ENCODE measurements at places on chromosomes 6 and 20.

DNA sequence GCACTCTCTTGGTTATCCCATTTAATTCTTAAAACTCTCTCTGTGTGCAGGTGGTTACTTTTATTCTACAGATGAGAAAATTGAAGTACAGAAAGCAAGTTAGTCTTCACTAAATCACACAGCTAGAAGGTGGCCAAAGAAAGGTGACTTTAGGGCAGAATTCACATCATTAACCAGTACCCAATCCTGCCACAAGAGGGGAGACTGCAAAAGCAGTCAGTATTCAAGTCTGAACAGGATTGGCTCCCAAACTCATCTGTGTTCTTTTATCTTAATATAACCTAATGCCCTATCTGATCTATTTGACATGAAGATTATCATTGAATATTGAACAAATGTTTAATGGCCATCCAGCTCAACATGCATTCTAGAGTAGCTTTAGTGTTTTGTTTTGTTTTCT, 225.3 kb upstream of the FAM83B start:
- no peak for DNase-seq

GRCh38 chr6:137846772-137847313, 20.2 kb upstream of the TNFAIP3 start:
- peak; percentile 81 for DNase-seq

- DNase-seq, result no peak
Measured at GRCh38 chr20:50649590-50649989, 41.8 kb downstream of the RIPOR3 start.

- DNase-seq, result no peak
Measured at GRCh38 chr6:82397962-82398692, 34.5 kb downstream of the TPBG start.

GRCh38 chr6:62971976-62972658, 239.2 kb upstream of the FKBP1C start:
- DNase-seq, result no peak

- DNase-seq, result no peak
Measured at GRCh38 chr20:17854307-17854903, 114.2 kb downstream of the SNX5 start.

GRCh38 chr6:138107752-138108592, 753 bp upstream of the PERP start:
- no peak for DNase-seq

DNA sequence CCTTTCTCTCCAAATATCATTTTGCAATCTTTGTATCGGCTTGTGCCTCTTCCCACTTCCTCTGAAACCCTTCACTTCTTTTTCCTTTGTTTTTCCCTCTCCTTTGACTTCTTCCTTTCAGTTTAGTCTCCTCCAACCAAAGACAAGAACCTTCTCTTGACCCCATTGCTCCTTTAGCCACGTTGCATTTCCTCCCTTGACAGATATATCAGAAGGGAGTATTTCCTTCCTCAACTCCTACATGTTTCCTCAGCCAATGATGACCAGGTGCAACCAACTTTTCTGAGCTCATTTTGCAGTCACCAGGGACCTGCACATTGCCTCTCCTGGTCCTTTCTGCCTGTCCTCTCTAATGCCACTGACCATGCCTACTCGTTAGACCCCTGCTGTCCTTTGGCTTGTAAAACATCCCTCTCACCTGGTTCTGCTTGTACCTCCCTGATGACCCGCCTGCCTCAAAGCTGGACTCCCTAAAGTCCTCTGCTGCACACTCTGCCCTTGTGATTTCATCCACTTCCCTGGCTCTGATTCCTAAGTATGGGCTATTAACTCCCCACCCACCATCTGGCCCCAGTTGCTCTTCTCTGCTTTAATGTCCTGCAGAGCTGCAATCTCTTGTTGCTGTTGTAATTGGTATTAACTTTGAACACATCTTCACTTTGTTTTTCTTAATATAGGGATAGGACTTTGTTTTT, 27.4 kb downstream of the SLC22A16 start:
- no peak for DNase-seq

DNA sequence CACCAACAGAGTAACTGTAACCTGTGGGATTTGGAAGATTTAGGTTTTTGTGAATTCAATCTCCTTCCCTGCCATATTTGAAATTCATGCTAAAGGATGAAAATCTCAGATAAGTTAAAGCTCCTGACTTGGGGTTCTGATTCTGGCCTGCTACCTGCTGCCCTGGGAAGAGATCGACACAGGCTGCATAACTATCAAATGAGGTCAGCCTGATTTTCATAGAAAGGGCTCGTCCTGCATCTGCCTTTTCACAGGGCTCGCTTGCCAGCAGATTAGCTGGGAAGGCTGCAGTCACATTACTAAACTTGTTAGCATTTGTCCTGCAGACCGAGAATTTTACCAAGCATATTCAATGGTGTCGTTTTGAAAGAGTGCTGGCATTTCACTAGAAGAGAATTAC, 14.6 kb downstream of the GCLC start:
- no peak for DNase-seq

DNA sequence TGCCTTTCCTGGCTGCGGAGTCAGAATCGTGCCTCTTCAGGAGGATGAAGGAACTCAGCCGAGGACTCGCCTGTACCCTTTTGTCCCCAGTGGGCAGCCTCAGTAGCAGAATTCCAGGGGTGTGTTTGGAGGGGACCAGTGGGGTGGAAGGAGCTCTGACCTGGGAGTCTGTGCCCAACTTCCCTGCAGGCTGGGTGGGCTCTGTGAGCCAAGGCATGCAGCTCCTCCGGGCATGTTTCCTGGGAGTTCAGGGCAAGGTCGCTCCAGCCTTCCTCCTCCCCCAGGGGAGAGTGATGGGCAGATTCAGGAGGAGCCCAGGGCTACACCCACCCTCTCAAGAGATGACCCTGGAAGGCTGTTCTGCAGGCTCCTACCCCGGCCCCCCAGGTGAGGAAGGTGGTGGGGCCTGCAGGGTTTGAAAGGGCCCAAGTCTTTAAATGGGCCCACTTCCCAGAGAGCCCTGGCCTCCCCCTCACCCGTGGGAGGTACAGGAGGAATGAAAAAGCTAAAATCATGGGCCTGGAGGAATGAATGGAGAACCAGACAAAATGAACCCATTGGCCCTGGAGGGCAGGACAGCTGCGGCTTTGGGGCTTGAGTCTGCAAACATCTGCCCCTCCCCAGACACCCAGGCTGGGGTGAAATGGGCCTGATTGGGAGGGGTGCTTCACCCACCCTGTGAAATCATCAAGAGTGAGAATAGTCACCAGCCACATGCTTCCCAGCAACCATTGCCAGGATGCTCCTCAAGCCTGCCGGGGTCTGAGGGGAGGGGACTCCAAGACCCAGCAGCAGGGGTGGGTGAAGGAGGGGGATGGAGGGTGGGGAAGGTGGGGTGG, 77.6 kb upstream of the PMEPA1 start:
- no peak for DNase-seq

- DNase-seq, result no peak
Measured at GRCh38 chr20:10798811-10799210, 125.0 kb upstream of the JAG1 start.

DNA sequence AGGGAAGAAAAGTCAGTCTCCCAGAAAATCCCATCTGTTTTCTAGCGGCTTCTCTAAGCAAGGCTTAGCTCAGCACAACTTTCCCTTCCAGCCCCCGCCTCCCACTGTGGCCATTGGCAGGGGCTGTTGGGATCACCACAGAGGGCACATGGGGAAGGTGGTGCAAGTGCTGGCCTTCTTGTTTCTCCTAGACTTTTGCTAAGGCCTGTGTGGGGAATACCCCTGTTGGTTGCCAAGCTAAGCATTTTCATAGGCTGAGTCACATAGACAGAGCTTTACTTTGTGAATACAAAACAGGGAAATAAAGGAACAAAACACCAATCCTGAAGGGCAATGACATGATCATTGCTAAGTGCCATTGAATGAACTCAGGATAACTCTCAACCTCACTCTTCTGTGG, 32.4 kb upstream of the TIAM2 start:
- no peak for DNase-seq

DNA sequence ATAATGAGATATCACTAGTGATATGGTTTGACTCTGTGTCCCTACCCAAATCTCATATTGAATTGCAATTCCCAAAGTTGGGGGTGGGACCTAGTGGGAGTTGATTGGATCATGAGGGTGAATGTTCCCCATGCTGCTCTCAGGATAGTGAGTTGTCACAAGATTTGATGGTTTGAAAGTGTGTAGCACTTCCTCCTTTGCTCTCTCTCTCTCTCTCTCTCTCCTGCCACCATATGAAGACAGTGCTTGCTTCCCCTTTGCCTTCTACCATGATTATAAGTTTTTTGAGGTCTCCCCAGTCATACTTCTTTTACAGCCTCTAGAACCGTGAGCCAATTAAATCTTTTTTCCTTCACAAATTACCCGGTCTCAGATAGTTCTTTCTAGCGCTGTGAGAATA, 1002.0 kb upstream of the ADGRB3 start:
- no peak for DNase-seq

DNA sequence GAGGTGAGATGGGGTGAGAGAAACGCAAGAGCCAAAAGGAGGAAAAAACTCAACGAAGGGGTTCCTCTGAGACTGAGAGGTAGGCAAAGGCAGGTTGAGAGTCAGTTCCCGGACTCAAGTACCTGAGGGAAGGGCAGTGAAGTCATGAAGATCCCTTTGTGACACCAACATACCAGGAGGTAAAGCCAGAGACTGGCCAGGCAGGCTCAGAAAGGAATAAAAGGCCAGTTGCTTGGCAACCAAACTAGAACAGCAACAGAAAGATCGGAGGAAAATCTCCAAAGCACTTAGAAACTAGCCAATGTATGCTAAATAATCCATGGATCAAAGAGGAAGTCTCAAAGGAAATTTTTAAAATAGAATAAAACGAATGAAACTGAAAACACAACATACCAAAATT, 209.8 kb upstream of the PROKR2 start:
- DNase-seq, result no peak

GRCh38 chr6:33632558-33633039, 11.5 kb downstream of the ITPR3 start:
- peak; percentile 46 for DNase-seq

DNA sequence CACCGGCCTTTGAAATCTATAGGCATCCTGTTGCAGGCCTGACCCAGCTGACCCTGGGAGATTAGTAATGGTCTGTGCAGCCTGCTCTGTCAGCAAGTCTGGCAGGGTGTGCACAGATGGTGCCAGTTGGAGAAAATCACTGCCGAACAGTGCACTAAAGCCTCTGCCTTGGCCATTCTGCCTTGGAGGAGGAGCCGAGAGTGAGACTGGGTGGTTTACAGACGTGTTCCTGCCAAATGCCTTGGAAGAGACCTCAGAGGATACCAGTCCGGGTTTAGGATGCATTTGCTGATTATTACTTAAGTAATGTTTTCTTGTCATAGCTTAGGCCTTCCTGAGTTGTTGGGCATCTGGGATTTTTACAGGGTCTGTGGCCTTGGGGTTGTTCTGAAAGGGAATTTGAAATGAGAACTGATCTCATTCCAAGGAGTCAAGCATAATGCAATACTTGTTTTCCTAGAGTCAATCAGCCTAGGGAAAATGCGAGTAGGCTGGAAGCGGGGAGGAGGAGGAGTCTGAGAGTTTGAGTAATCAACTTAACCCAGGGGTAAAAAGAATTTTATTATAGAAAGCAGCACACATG, 292.1 kb downstream of the SOX4 start:
- DNase-seq, result no peak

GRCh38 chr6:106659859-106660258, 30.5 kb downstream of the QRSL1 start:
- DNase-seq, result no peak

GRCh38 chr6:22363714-22364239, 66.9 kb upstream of the PRL start:
- DNase-seq, result no peak

DNA sequence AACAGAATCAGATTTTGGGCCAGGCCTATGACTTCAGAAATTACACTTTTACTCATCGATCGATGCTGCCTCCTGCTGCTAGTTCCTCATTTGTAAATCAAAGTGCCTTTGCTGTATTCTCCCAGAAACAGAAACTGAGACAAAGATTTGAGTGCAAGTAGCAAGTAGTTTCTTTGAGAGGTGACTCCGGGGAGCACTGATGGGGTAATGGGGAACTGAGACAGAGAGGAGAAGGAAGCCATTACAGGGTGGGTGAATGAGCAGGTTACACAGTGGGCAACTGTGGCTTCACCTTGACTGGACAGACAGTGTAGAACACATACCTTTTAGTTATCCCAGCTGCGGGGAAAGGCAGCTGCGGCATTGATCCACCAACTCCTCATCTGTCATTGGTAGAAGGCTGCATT, 9.7 kb upstream of the CD40 start:
- peak; percentile 36 for DNase-seq

DNA sequence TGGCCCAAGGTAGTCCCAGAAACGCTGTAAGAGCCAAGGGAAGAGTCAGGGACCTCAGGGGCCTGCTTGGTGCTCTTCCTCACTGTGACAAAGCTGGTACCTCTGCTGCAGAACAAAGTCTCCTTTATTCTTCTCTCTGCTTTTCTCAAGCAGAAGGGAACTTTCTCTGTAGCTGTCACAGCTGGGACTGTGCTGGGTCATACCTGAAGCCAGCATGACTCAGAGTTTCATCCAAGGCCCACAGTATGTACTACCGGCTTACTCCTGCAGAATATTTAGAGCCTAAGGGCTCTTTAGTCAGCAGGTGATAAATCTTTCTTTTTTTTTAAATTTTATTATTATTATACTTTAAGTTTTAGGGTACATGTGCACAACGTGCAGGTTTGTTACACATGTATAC, 183.2 kb downstream of the TINAG start:
- DNase-seq, result no peak

DNA sequence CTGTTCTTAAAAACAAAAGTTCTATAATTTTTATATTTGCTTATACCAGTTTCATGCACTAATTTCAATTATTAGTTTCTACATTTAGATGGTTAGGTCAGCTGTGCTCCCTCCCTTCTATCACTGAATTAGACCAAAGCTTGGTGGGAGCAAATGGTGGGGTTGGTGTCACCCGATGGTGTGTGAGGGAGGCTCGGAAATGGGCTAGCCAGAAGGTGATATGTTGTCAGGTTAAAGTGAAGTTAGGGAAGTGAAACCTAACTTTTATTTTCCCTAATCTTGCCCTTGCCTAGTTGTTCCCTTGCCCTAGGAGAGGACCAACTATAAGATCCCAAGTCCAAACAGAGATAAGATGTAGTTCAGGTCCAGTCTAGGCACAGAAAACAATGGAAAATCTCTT, 38.7 kb downstream of the RPS12 start:
- no peak for DNase-seq

GRCh38 chr6:3266170-3266569, 7.4 kb downstream of the PSMG4 start:
- DNase-seq, result no peak

- no peak for DNase-seq
Measured at GRCh38 chr20:986733-987355, 15.3 kb downstream of the RSPO4 start.

- no peak for DNase-seq
Measured at GRCh38 chr20:24953209-24953575, 4.1 kb downstream of the CST7 start.

GRCh38 chr6:63910863-63911551, 275.4 kb downstream of the PHF3 start:
- DNase-seq, result no peak

DNA sequence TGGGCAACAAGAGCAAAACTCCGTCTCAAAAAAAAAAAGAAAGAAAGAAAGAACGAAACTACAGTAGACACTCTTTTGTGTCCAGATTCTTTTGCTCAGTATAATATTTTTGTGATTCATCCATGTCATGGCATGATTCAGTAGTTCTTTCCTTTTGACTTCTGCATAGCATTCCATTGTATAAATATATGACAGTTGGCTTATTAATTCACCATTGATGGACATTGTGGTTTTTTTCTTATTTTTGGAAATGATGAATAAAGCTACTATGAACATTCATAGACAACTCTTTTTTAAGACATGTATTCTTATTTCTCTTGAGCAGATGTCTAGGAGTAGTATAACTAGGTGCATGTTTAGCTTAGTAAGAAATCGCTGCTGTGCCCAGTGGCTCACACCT, 10.3 kb upstream of the IER3 start:
- no peak for DNase-seq

GRCh38 chr6:39902136-39902535, 32.1 kb downstream of the MOCS1 start:
- DNase-seq, result no peak

Measured in CD4-positive, alpha-beta T cell treated with Interferon gamma for 1 hour (primary cell).